ENCODE measurements at places on chromosomes 5 and 9. TPM values are rescaled to one million over a fixed set of nuclear protein-coding genes. Genes with fewer than 3 reads are reported as not detected.

DNA sequence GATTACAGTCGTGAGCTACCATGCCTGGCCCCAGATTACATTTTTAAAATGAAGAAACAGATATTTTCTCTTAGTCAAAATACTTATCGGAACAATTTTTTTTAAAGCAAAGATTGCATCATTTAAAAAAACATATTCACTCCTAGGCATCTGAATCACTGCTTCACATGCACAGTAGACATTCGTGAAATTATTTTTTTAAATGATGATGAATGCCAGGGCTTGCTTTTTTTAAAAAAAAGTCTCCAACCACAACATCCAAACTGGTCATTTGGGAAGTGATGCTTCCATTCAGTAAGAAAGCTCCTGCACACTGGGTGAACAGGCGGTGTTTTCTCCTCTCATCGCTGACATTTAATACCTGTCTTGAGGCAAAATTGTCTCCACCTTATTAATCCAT is 223.0 kb upstream of the DMRT1 start:
- no peak for DNase-seq

- no peak for DNase-seq
These were observed 139.4 kb downstream of the GNAQ start for GRCh38 chr9:77892171-77892570.

- DNase-seq = no peak
These were observed 56.7 kb downstream of the APC start for GRCh38 chr5:112794410-112794809.

Gene GMCL2
- not detected for total RNA-seq
